ENCODE measurements at places on chromosomes 6 and 20.

DNA sequence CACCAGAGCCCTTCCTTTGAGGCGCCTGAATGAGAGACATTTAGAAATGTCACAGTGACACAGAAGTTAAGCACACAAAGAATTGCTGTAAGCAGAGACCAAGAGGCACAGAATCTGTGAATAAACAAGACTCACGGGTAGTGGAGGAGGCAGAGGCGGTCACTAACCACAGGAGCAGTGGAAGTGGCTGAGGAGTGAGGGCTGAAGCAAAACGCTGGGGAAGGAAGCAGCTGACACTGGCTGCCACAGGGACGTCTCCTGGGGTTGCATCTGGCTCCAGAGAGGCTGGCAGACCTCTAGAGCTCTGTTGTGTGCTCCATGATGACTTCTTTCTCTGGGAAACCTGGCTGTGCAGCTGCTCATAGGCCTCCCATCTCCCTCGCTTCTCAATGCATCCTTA lies 65.0 kb upstream of the SLC2A12 start:
- DNase-seq = no peak

GRCh38 chr6:119226089-119226488 lies 123.5 kb downstream of the MAN1A1 start:
- no peak for DNase-seq

DNA sequence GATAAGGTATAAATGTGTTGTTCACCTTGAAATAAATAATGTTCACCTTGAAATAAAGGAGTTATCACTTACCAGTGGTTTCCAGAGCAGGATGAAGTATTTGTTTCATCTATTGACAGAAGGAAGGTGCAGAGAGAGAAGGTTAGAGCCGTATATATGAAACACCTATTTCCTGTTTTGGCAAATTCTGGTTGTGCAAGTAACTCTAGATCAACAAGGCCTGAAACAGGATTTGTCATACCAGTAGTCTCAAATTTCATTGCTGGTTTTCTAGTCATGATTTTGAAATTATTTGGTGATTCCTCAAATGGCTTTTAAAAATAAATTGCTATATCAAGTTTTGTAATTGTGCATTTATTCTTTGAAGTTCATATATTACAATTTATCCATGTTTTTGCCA lies at the start of gene CRISP3:
TSS of gene CRISP3 (minus strand) at position 130 of the 400 bp plus-strand sequence. CDS start at position 109, 21 bp downstream.
- no peak for DNase-seq

DNA sequence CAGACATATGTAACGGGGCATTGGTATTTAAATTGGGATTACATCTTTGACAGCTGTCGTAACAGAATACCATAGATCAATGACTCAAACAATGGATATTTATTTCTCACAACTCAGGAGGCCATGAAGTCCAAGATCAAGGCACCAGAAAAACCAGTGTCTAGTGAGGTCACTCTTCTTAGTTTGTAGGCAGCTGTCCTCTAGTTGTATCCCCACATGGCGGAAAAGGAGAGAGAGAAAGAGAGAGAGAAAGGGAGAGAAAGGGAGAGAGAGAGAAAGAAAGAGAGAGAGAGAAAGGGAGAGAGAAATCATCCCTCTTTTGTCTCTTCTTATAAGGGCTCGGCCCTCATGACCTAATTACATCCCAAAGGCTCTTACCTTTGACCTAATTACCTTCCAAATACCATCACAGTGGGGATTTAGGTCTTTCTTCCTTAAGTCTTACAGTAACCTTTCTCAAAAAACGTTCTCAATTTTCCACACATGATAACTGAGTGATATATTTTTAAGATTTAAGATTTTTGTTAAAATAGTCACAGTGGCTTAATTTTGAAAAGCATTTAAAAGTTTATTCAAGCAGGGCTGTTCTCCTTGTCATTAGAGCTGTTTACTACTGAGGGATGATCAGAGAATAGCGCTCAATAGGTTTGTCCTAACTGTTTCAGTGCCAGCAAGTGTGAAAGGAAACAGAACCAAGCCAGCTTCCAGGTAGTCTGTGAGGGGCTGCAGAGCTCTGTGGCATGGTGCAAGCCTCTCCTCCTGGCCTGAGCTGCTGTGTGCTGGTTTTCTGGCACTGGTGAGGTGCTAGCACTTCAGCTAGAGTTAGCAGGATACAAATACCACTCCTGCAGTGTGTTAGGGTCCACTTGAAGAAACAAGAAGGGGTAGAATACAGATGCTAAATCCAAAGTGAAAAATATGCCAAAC lies 79.0 kb downstream of the IMPG1 start:
- no peak for DNase-seq

DNA sequence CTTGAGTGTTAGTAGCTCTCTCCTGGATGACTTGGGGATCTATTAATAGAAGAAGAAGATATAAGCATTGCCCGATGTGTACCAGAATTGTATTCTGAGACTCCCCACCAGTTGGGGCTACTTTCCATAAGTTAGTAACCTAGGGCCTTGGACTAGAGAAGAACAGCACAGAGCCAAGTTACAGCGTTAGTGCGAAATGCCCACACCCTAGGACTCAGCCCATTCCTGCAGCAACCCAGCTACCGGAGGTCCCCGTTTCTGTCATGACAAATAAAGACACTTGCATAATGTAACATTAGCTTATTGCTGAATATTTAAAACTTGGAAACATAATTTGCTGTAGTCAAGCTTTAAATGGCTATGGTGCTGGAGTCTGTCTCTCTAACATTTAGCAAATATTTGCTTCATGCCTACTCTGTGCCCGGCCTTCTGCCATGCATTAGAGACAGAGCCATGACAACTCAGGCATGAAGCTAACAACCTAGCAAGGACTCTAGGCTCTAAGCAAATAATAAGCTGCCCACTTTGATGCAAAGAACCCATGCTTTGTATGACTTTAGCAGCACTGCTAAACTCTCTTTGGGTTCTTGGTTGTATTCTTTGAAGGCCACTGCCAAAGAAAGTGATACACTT lies 103.4 kb upstream of the COL21A1 start:
- no peak for DNase-seq

- no peak for DNase-seq
Measured at GRCh38 chr6:12283904-12284303, 6.3 kb upstream of the EDN1 start.

DNA sequence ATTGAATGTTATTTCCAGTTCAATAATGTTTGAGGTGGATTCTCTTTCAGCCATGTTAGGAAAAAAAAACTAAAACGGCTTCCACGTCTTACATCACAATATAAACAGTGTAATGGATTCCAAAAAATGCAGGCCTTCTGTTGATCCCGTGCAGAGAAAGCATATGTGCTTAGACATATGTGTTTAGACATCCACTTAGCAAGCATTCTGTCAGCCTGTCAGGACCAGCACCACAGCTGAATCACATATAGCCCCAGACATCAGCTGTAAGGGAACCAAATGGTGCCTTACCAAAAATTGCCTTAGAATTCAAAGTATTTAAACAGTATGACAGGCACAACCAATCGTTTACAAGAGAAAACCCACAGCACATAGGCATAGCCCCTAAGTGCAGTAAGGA lies 304.9 kb downstream of the EYA4 start:
- DNase-seq = no peak

- DNase-seq = no peak
Measured at GRCh38 chr6:149834513-149835481, 29.4 kb downstream of the LRP11 start.

GRCh38 chr6:73177221-73177944 lies 47.9 kb downstream of the KHDC1L start:
- DNase-seq = no peak

- DNase-seq = no peak
Measured at GRCh38 chr20:24954151-24954550, 5.1 kb downstream of the CST7 start.

GRCh38 chr6:85641522-85641896 lies 1.2 kb downstream of the SYNCRIP start:
- no peak for DNase-seq

GRCh38 chr6:53300656-53301551 lies 47.8 kb downstream of the ELOVL5 start:
- no peak for DNase-seq

- DNase-seq = no peak
Measured at GRCh38 chr6:19311786-19312185, 525.4 kb upstream of the ID4 start.

GRCh38 chr6:158536891-158537798 lies 22.7 kb upstream of the TMEM181 start:
- DNase-seq = no peak

DNA sequence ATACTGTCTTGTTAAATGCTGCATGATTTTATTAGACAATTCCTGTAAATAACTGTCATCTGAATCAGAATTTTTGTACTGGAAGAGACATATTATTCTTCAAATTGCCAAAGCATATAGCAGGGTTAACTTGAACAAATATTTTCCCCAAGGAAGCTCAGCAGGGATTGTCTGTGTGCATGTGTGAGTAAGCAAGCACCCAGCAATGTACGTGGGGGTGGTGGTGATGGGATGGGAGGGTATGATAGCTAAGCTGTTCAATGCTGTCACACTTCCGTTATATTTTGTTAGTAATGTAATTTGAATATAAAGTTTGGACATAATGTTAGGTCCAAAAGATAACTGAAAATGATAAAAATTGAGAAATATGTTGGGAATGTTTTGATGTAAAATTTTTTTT lies 118.1 kb downstream of the MYB start:
- no peak for DNase-seq

DNA sequence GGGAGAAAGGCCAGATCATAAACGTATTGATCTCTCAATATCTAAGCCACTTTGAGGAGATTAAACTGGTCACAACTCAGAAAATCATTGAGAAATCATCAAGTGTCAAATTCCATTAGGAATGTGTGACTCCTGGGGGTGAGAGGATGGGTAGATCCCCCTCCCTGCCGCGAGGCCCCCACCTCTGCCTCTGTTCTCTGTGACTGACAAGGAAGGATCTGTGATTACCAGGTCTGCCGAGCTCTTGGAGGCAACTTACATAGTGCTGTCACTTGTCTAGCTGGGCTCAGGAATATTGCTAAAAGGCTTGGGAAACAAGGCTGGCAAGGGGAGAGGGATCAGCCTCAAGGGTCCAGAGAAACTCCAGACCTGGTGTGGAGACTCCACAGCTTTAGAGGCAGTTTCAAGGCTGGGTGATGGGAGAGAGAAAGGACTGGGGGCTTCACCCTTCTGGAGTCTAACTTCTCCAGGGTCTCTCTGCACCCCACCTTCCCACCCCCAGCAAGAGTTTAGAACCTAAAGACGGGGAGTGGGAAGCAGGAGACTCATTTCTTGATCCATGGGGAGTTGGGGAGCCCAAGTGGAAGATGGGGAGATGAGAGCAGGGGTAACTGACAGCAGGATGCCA lies 11.6 kb upstream of the ARMC12 start:
- no peak for DNase-seq
